ENCODE measurements at places on chromosomes 5 and 9.

DNA sequence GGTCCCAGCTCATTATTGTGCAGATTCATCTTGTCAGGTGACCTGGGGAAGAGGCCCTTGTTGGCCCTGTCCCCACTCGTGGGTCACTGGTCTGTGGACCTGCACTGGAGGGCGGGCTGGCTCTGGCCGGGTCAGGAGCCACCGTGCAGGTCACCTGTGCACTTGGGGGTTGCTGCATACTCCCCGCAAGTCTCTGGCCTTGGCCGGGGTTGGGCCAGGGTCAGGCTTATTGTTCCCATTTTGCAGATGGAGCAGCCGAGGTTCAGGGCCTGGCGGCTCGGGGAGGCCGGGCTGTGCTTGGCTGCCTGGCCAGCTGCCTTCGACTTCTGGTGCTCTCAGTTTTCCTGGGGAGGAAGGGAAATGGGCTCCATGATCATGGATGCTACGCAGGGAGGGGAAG lies 108.3 kb upstream of the FCN2 start:
- no peak for DNase-seq

DNA sequence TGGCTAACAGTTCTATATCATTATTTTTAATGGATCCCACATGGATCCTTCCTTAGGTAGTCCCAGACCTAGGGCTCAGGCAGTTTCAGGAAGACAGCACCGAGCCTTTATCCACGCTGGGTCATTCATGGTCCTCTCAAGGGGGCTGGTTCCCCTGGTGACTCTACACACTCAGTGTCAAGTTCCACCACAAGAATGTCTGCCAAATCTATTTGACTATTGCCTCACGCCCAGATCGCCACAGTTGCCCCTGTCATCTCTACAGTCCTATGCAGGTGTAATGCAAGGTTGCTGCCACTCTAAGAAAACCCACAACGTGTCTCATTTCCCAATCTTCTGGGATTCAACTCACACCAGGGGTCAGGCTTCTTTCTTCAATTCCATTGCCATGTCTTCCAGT lies 8.0 kb upstream of the ZNF366 start:
- no peak for DNase-seq

DNA sequence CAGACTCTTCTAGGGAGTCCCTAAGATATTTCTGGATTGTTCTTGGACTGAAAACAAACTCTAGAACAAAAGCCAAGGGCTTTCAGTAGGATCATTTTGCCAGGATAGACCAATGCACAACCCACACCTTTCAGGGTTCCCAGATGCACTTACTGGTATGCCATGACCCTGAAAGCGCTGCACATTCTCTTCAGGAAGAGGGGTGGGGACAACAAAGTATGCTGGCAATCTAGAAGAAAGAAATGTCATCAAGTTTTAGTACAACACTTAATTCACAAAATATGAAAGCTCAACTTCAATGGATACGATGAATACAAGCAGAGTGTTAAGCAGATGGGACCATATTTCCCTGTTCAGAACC lies 57.2 kb downstream of the MTMR12 start:
- DNase-seq = no peak

DNA sequence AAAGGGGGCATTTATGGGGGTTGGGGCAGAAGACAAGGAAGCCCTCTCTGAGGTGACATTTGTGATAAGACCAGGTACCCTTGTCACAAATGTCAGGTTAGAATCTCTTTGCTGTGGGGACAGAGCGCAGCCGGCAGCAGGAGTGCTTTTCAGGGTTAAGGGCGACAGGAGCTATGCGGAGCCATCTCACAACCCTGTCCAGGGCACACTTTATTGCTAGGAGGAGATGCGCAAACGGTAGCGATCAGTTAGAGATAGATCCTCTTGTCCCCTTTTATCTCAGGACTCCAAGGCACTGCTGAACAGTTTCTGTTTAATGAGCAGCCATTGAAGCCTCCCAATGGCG lies 438 bp upstream of the LAMC3 start:
- DNase-seq = no peak

GRCh38 chr9:81964218-81965171 lies 21.2 kb downstream of the SPATA31D3 start:
- no peak for DNase-seq

DNA sequence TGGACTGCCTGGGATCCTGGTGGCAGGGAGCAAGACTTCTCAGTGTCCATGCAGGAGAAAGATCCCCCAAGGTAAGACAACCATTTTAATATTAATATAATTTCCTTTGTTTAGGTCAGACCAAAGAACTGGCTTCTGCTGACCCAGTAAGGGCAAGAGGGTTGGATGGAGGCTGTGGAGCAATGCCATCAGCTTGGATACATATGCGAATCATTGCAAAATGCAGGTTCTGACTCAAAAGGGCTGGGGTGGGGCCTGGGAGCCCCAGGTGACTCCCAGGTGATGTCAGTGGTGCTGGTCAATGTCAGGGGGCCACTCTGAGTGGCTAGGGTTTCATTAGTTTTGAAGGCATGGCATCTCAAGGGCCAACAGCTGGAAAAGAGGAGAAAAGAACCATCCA lies 88.9 kb upstream of the PANK3 start:
- DNase-seq = no peak

DNA sequence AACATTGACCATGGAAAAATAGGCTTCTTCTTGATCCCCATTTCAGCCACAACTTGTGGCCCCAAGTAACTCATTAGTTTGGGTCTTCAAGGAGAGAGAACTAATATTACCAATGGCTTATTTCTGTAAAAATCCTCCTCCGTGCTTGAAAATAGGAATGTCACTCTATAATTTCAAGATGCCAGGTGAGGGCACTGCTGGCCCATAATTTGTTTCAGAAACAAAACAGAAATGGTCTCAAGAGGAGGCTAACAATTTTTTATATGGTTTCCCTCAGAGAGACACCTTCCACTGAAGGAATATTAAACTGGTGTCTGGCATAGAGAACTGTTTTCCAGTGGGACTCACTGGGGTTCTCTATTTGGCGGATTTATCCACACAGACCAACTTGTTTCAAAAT lies 437.0 kb upstream of the TRPC7 start:
- DNase-seq = no peak

DNA sequence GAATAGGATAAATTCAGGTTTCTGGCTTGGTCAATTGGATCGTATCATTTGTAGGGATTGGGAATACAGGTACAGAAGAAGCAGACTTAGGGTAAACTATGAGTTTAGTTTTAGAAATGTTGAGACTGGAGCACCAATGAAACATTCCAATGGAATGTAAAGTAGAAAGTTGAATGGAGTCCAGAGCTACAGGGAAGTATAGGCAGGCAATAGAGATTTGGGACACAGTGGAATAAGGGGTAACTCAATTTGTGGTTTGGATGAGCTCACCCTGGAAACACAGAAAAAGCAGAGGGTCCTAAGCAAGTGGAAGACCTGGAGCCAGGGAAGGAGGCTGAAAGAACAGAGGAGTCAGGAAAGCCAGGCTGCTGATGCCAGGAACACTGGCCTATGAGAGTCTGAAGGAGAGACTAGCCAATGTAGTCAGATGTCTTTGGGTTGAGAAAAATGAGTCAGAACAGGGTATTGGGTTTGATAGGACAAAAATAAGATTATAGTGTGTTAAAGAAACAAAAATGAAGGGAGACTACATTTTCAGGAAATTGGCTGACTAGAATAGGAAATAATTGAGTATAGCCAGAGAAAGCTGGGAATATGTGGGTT lies 72.8 kb downstream of the STARD4 start:
- no peak for DNase-seq

- no peak for DNase-seq
Measured at GRCh38 chr9:18126831-18127498, 347.0 kb upstream of the ADAMTSL1 start.

DNA sequence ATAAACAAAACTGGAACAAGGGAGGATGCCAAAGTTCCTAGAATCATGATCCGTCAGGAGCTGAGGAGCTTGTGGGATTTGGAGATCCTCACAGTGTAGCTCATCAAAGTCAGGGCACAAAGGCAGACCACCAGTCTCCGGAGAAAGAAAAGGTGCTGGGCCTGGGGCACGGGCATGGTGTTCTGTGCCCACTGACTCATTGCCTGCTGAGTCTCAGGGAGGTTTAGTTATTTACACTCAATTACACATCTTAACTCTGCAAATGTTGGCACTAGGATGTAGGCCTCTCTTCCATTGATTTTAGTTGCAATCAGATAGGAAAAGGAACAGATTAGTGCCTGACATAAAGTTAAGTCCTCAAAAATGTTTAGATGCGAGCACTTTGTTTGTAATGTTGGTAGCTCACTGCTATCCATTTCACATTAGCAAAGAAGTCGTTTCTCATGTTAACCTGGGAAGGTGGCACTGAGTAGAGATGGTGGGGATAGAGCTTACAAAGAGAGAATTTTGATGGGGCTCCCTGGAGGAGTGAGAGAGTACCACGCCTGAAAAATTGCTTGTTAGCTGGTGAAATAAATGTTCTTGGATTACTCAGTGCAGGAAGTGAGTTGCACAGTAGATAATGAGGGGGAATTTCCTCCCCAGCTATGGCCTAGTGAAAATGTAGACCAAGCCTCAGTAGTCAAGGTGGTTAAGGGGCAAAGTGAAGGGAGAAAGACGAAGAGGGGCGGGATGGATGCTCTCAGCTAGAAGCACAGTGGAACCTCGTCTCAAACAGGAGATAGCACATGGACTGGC lies 109.5 kb upstream of the CD180 start:
- DNase-seq = no peak

All from HepG2 (cell line).